Activated T-cell treated with anti-CD3 and anti-CD28 coated beads, Interleukin-2, amount 50 U/mL, for 1 hour (primary cell): ENCODE measurements at places on chromosomes 6 and 20.

DNA sequence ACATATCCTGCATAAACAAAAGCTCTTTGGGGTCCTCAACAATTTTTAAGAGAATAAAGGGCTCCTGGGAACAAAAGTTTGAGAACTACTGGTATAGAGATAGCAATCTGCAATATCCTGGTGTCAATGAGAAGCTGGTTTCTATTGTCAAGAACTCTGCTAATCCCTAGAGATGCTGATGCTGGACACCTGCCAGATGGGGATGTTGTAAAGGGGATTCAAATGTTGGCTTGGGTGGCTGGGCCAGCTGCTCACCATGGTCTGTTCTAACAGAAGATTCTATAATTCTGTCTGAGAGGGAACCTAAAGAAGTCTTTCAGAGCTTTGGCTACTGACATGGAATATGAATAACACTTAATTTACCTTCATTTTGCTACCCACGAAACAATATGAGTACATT lies 137.8 kb downstream of the BTBD9 start:
- DNase-seq: no peak

GRCh38 chr20:50182346-50182745 lies 8.3 kb upstream of the CEBPB start:
- no peak for DNase-seq

DNA sequence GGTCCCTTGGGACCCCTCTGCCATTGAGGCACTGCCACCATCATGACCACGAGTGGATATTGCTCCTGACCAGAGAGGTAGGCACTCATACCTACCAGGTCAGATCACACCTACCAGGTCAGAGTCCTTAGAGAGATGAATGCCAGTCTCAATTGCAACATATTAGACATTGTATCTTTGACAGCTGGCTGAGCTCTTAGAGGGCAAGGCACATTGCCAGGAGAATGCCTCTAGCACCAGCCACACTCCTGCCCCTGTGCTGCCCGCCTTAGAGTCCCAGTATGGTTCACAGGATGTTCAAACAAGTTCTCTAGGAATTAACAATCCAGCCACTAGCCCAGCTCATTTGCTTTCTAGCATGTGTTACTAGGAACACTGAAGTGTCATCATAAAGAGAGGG lies 65.9 kb downstream of the TMEM244 start:
- DNase-seq: no peak

DNA sequence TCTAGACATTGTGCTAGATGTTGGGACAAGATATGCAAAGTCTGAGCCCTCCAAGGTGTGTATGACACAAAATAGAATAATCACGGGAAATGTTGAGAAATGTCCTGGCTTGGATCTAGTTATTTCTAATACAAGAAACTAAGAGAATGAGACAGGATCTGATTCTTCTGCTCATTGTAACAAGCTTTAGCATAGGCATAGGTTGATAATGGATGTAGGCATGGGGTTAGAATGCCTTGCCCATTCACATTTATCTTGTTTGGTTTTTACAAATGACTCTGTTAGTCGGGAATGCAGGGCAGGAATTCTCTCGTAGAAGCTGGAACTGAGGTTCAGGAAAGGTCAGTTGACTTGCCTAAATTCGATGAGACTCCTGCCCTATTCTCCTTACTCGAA lies 1.5 kb upstream of the SLC26A8 start:
- no peak for DNase-seq
